Nucleus accumbens (tissue), 56 donors: ENCODE measurements at places on chromosomes 12 and 14.

DNA sequence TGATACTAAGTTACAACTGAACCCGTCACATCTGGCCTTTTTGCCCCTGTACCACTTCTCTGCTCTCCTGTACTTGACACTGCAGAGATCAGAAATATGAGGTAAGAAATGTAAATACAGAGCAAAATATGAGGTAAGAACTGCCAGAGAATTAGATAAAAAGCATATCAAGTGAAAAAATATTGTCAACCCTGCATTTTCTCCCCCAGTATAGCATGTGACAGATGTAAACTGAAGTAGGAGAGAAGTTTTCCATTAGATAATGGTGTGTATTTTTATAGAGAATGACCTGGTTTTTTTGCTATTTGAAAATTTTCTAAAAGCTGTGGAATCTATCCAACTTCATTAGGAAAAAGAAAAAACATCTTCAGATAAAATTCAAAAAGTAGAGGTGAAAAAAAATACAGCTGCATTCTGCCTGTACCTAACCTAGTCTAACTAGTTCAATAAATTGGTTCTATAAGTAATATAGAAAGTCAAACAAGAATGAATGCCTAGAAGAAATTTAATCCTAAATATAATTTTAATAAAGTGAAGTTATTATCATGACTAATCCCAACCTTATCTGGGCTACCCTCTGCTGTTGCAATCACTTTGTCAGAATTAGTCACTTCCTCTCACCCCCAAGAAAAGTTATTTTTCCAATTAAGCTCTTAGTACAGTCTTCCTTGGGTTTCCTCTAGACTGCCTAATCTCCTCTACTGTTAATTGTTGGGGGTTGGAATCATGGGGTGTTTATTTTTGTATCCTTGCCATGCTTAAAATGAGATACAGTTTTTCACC is 210.0 kb downstream of the RASSF9 start:
- DNase-seq = no peak

DNA sequence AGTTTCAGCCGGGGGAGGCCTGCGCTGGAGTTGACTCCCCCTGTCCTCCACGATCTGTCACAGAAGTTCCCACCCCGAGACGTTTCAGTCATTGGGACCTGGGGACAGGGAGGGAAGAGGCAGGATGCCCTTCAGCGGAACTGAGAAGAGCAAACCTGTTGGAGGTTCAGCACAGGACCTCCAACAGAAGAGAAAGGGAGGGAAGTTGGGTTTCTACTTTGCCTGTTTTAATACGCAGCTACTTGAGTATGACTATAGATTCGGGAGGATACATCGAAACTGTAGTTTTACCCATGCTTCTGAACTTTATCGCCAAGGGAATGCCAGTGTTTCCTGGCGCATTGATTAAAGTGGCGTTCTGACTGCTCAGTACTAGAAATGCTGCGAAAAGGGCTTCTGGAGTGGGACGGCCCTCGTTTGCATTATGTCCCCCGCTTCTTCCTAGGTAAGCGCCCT is 2.3 kb upstream of the DUSP6 start:
- no peak for DNase-seq

- no peak for DNase-seq
These were observed 196.6 kb downstream of the PCNX1 start for GRCh38 chr14:71103662-71104484.

- no peak for DNase-seq
These were observed 2.4 kb downstream of the DHH start for GRCh38 chr12:49092086-49092815.

DNA sequence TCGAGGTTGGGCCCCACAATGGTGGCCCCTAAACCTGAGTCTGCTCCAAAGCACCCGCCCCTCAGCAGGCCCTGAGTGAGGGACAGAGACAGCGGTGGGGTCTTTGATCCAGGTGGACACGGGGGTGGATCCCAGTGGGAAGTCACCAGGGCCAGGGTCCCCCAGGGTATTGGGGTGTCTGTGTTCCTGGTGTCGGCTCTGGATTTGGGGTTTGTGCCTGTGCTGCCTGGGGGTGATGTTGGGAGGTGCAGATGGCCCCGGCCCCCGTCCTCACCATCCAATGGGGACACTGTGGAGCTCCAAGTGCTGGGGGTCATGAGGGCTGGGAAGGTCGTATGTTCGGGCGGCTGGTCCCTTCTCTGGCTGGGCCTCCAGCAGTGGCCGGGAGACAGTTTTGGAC is 354.2 kb downstream of the TMEM121 start:
- no peak for DNase-seq

- no peak for DNase-seq
These were observed 62.0 kb upstream of the PYGL start for GRCh38 chr14:51006324-51006723.

DNA sequence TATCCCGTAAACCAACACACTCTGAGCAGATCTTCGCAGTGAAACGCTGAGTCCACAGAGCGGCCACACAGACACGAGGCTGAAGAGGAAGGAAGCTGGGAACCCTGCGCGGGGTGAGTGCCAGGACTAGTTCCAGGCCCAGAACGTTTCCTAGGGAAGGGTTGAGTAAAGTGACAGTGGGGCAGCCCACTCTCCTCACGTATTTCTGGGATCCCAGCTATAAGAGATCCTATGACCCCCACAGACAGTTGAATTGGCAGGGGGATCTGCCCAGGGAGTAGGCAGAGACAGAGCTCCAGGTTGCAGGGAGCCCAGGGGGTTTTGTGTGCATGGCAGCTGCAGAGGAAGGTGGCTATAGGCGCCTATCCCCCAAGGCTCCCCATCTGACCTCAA is 51.1 kb downstream of the GTF2A1 start:
- peak; percentile 62 for DNase-seq

DNA sequence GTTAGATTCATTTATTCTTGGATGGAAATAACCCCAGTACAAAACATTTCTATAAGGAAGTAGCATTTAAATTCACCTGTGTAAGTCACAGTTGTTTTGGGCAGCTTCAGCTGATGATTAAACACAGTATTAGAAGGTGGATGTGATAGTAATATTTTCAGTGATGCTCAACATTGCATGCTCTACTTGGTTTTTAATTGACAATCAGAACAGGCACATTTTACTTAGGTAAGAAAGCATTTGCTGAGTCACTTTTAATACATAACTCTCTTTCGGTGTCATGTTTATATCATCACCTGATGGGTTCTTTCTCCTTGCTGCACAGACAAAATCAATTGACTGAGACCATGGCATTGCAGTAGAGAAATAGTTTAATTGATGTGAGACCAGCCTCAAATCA is 80.7 kb downstream of the CMAS start:
- DNase-seq = no peak

GRCh38 chr12:123952037-123952436 is 20.6 kb downstream of the CCDC92 start:
- DNase-seq = no peak

DNA sequence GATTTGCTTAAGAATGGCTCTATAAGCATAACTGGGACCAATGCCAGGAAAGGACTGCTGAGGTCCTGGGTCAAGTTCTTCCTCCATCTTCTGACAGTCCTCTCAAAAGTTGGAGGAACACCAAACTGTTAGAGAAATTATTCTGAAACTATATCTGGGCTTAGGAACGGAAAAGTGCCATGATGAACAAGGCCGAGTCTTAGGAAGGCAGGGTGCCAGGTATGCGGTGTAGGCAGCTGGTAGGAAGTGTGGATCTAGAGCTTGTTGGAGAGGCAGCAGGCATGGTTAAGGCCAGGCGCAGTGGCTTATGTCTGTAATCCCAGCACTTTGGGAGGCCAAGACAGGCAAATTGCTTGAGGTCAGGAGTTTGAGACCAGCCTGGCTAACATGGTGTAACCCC is 7.7 kb downstream of the GNPTAB start:
- DNase-seq = no peak

- DNase-seq = peak; percentile 37
These were observed 895 bp upstream of the CCDC88C start for GRCh38 chr14:91418387-91419043.

- DNase-seq = no peak
These were observed 353.6 kb downstream of the TMTC2 start for GRCh38 chr12:83040339-83040738.

GRCh38 chr14:77612011-77612620 is 4.3 kb downstream of the SPTLC2 start:
- no peak for DNase-seq

- no peak for DNase-seq
These were observed 4.8 kb downstream of the KITLG start for GRCh38 chr12:88575361-88575970.

DNA sequence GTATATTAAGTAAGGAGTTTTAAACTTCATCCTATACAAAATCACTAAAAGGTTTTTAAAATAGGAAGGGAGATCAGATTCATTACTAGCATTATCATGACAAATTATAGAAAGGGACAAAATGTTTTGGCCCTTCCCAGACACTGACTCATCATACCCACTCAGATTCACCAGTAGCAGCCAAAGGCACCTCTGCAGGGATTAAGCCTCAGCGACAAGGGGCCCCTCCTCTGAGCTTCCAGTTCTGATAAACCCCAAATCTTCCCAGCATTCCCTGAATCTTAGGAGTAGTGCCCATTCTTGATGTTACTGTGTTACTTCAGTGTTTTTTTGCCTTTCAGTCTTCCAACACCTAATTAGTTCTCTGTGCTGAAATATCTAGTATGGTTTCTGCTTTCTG is 14.5 kb downstream of the KRAS start:
- no peak for DNase-seq

- no peak for DNase-seq
These were observed 751 bp upstream of the HRK start for GRCh38 chr12:116881877-116882507.

DNA sequence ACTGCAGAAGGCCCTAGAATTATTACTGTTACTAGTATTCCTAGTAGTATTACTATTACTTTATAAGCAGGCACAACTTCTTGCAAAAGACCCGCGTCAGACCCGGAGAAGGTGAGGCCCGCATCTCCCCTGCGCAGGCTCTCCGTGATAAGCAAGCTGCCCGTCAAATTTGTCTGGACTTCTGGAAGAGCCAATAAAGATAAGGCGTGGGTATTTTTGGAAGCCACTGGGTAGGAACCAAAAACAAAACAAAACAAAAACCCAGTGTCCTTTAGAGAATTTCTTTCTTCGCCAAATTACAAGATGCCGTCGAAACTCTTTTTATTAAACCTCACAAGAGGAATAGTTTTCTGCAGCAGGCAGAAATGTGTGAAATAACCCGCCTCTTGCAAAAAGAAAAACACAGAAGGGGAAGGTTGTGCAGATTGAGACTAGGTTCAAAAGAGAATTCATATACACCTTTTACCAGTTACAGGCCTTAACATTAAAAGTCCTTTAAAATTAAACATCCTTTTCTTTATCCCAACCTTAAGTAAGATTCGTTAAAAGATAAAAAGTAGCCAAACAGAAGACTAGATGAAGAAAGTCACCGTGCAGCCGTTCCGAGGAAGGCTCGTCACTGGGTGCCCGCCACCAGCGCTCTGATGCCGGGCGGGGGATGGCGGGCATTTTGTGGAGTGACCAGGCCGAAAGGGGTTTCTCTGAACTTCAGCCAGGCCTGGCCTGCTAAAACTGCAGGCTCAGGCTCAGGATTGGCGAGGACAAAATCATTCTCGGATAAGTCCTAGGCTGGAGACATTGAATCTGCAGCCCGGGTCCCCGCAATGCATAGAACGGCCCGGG is 1.6 kb downstream of the TBX5 start:
- DNase-seq = no peak

DNA sequence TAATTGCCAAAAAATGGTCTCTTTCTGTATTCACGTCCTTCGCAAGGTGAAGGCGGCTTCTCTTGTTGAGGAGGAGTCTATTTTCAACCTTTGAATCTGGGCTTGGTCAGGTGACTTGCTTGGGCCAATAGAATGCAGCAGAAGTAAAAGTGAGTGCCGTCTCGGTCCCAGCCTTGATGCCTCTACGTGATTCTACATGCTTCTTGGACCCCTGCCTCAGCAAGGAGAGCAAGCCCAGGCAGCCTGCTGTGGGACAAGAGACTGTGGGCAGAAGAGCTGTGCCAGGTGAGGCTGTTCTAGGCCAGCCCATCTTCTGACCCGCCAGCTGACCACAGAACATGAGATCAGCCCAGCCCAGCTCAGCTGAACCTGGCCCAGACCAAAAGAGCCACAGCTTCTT is 39.1 kb upstream of the CCDC63 start:
- DNase-seq = no peak

GRCh38 chr14:63795532-63795931 is 57.3 kb upstream of the SYNE2 start:
- DNase-seq = no peak

GRCh38 chr12:89424389-89424788 is 72.1 kb upstream of the DUSP6 start:
- DNase-seq = no peak

- no peak for DNase-seq
These were observed 111.9 kb downstream of the LRFN5 start for GRCh38 chr14:41718477-41719166.

GRCh38 chr12:130419116-130419515 is 81.4 kb downstream of the PIWIL1 start:
- DNase-seq = no peak

DNA sequence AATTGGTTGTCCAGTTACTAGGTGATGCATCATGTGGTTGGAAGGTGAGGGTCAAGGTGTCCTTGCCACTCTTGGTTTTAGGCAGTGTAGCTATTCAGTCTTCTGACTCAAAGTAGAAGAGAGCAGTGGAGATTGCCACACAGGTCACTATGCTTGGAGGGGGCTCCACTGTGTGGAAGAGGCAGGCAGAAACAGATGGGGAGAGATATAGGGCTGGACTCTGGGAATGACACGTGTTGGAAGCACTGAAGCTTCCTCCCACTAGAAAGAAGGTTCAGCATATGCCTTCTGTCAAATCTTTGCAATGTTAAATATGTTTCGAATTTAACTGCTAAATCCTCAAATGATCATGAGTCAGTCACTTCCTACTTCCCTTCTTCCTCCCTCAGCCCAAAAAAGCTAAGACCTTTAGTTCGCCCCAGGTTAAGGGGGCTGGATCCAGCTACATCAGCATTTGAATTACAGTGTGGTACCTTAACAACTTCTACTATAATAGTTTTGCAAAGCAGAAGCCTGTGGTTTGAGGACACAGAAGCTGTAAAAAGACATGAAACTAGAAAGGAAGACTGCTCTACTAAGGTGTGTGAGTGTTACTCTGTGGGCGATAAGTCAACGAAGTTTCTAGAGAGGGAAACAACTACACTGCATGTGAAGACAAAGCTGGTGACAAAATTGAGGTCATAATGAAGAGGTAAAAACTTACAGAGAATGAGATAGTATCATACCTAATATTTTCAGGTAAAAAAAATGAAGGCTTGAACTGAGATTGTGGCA is 228.0 kb downstream of the NELL2 start:
- no peak for DNase-seq

GRCh38 chr12:75818863-75819262 is 212.7 kb downstream of the PHLDA1 start:
- no peak for DNase-seq

DNA sequence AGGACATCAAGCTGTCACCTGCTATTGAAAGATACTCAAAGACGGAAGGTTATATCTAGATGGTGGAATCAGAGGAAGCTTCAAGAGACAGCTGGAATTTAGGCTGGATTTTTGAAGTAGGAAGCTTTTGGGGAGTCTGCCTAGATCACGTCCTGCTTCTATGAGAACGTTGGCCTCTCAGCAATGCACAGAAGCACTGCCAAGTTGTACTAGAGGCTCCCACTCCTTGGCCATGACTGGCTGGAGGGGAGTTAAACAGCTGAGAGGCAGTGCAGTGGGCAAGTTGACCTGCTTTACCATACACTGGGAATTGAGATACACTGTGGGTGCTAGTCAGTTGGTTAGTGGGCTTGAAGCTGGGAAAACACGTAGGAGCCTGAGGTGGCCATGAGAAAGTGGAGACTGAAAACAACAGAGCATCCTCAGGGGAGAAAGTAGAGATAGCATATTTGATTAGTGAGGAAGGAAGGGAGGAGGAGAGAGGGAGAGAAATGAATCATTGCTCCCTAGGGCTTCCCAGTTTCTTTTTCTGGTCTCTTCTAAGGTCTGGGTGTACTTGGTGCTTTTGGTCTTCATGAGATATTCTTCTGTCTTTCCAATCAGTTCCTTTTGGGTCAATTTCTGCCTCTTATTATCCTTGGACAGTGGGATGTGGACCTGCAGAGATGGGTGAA is 110.8 kb downstream of the EMP1 start:
- no peak for DNase-seq
